ENCODE measurements at places on chromosomes 16 and 17.

GRCh38 chr17:37527249-37527851 is 37.7 kb downstream of the DUSP14 start:
- DNase-seq = peak; percentile 70

DNA sequence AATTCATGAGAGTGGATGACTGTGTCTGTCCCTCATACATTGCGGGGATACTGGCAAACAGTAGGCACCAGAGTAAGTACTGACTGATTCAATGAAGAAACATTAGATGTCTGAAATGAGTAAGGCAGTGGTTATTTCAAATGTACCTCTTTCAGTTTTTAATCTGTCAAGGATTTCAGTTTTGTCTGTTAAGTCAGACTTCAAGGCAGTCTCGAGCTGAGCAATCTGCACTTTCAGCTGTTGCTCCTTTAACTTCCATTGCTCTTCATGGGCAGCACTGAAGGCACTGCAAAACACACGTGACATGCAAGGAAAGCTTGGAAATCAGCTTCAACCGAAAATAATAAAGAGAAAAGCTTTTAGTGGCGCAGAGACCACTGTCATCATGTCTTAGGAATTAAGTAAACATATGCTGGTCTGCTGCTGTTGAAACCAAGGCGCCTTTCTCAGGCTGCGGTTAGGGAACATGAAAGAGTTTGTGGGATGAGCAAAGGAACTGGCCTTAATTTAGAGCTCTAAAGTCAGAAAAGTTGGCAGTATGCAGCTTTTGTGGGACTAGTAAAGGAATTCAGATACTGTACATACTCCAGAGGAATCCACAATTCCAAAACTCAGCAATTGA is 38.8 kb downstream of the RPGRIP1L start:
- DNase-seq = no peak

DNA sequence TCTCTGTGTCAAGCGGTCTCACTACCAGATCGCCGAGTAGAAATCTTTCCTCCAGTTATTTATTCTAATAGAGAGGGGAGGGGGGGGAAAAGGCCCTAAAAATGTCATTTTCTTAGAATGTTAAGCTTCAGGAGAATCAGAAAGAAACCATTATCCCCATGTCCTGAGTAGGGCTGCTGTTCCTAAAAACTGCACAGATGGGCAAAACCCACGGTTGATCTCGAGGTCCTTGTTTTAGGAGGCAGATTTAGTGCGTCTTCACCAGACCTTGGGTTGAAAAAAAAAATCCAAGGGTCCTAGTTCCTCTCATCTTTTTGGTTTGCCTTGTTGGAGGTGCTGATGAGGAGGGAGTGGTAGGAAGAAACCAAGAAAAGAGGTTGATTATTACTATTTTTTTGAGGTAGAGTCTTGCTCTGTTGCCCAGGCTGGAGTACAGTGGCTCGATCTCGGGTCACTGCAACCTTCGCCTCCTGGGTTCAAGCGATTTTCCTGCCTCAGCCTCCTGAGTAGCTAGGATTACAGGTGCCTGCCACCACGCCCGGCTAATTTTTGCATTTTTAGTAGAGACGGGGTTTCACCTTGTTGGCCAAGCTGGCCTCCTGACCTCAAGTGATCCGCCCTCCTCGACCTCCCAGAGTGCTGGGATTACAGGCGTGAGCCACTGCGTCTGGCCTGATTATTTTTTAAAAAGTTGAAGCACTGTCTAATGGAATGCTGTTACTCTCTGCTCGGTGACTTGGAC is 1.4 kb downstream of the CBFB start:
- peak; percentile 43 for DNase-seq

DNA sequence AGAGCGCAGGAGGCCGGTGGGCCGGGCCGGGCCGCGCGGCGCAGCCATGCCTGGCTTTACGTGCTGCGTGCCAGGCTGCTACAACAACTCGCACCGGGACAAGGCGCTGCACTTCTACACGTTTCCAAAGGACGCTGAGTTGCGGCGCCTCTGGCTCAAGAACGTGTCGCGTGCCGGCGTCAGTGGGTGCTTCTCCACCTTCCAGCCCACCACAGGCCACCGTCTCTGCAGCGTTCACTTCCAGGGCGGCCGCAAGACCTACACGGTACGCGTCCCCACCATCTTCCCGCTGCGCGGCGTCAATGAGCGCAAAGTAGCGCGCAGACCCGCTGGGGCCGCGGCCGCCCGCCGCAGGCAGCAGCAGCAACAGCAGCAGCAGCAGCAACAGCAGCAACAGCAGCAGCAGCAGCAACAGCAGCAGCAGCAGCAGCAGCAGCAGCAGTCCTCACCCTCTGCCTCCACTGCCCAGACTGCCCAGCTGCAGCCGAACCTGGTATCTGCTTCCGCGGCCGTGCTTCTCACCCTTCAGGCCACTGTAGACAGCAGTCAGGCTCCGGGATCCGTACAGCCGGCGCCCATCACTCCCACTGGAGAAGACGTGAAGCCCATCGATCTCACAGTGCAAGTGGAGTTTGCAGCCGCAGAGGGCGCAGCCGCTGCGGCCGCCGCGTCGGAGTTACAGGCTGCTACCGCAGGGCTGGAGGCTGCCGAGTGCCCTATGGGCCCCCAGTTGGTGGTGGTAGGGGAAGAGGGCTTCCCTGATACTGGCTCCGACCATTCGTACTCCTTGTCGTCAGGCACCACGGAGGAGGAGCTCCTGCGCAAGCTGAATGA is 606 bp downstream of the THAP11 start:
- peak; percentile 52 for DNase-seq

Measured in kidney tubule cell (primary cell).